ENCODE measurements at places on chromosomes 1 and 21.

GRCh38 chr1:34858901-34859445 lies 576 bp downstream of the SMIM12 start:
- DNase-seq = peak; percentile 58

GRCh38 chr1:155011004-155011416 lies 8.4 kb downstream of the ZBTB7B start:
- DNase-seq = no peak

GRCh38 chr1:67308136-67308535 lies 463 bp downstream of the IL12RB2 start:
- DNase-seq = no peak

- DNase-seq = no peak
Measured at GRCh38 chr1:233182587-233182986, 112.9 kb downstream of the PCNX2 start.

- DNase-seq = no peak
Measured at GRCh38 chr1:219659005-219659600, 46.2 kb upstream of the ZC3H11B start.

- peak; percentile 95 for DNase-seq
Measured at GRCh38 chr1:67970088-67970487, 80.3 kb downstream of the DIRAS3 start.

DNA sequence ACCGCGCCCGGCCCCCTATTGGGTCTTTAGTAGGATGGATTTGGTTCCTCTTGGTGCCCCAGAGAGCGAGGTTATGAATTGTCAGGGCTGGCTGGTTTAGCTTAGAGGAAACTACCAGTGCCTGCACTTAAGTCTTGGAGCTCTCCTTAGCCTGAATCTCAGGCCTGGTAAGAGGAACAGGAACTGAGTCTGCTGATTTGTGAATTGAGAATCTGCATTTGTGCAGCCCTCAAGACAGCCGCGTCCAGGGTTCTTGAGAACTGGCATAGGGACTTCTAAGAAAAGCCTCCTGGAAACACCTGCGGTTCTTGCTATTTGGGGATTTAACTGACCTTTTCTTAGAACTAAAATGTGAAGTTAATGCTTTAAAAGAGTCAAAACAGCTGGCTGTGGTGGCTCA lies 1.7 kb downstream of the NECAP2 start:
- no peak for DNase-seq

DNA sequence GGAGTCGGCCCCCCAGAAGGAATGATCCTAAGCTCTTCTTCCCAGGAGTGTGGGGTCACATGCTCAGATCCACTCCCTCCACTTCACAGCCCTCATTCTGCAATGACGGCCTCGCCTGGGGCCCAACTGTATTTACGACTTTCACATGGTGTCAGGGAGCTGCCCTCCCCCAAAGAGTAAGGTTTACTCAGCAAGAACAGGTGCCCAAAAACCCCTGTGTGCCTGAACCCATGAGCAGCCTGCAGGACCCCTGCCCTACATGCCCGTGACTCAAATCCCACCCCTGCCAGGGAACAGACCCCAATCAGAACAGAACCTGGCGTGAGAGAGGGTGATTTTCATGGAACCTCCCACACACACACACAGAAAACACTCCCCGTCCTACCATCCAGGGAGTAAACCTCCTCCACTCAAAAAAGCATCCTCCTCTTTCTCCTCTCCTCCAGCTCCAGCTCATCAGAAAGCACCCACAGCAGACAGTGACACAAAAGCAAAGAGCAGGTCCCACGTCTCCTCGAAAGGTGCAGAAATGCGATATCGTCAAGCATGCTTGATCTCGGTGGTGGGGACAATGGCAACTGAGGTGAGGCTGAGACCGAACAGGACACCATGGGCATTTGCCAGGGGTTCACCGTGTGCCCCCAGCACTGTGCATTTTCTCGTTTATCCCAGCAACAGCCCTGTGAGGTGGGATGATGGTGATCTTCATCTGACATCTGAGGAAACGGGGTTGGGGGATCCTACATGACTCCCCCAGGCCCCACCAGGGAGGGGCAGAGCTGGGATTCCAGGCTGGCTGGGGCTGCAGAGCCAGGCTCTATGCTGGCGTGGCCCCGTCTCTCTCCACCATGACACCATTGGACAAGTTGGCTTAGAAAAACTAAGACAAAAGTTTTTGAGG lies 397.9 kb downstream of the NPHP4 start:
- DNase-seq = no peak

- DNase-seq = peak; percentile 28
Measured at GRCh38 chr21:36388835-36389234, 3.6 kb downstream of the CHAF1B start.

- no peak for DNase-seq
Measured at GRCh38 chr1:156477526-156478249, 22.9 kb downstream of the MEF2D start.

- peak; percentile 5 for DNase-seq
Measured at GRCh38 chr1:52502789-52503188, 50.1 kb downstream of the TUT4 start.

DNA sequence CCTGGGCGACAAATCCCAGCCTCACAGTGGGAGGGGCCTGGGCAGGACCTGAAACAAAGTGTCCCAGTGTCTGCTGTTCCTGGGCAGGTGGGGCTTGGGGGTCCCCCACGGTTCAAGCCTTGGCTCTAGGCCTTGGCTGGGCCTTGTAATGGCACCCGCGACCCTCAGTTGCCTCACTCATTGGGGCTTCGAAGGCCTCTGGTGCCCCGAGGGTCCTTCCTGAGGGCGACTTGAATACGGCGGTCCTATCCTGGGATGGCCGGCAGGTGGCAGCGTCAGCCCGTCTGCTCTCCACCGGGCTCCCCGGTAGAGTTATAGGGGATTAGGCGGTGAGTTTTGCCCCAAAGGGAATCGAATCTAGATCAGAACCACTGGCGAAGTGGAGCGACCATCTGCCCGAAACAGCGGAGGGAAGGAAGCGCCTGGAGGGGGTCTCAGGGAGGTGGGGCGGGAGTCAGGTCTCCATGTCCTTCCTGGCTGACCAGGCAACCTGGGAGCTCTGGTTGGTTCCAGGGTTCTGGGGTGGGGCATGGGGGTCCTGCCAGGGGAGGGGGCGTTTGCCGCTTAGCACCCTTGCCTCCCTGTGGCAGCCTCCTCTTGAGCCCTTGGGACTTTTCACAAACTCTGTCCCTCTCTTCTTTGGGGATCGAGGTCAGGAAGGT lies 2.1 kb upstream of the PEX10 start:
- peak; percentile 73 for DNase-seq

DNA sequence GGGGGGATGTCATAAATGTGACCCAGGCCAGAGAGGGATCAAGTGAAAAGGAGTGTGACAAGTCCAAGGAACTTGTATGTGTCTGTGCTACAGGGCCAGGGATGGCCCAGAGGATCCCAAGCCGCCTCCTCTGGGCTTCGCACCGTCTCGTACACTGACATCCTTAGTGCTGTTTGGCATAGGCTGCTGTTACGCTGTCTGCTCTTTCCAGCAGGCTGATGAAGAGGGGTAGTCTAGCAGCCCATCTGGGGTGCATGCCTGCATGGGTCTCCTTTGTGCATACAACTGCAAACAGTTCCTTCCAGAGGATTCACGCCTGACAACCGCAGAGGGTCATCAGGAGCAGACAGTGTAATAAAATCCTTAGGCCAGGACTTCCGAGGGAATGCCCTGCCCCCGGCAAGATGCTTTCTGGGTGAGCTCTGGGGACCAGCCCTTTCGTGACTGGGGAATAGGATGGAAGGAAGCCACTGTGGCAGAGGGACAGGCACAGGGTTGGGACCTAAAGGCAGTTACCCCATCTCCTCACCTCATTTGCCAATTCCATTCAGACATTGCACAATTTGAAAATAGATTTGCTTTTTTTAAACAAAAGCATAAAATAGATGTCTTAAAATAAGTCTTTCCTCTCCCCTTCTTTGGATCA lies 6.3 kb upstream of the GOLT1A start:
- DNase-seq = no peak

DNA sequence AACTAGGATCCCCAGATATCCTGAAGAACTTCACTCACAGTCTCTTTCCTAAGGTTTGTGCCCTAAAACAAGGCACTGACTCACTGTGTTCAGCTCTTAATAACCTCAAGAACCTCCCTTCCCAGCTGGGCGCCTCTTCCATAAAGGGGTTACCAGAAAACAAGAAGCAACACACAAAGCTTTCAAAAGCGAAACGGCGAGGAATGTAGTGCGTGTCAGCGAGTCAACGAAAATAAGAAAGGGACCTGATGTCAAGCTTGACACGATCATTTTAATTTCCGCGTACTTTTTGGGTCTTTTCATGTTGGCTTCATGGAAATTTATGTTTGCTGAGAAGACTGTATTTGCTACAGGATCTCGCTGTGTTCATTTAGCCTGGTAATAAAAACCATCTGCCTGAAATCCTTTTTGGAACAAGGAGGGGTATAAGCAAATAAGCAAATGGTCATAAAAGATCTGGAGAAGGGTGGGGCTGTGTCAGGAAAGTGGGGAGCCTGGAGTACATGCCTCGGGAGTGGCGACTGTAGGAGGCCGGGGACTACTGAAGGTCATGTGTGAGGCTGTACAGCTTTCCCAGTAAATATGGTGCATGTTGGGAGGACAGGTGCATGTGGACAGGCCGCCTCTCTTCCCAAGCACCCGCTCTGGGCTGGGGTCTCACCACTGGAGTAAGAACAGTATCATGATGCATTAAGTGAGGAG lies 11.4 kb upstream of the CLDN14 start:
- peak; percentile 18 for DNase-seq

DNA sequence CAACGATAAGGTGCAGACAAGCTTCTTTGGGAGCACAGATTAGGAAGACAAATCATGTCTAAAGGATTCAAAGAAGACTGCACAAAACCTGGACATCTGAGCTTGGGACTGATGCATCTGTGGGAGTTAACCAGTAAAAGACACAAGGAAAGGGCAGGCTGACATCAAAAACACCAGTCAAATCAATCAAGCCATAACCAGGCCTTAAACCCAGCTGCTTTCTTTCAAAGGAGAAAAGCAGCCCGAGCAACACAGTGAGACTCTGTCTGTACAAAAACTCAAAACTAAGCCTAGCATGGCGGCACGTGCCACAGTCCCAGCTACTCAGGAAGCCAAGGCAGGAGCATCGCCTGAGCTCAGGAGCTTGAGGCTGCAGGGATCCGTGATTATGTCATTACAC lies 411.6 kb downstream of the SMYD3 start:
- DNase-seq = no peak

GRCh38 chr1:107327446-107327845 lies 186.6 kb downstream of the NTNG1 start:
- DNase-seq = no peak

GRCh38 chr1:62781841-62782543 lies 1.9 kb upstream of the ATG4C start:
- peak; percentile 64 for DNase-seq

DNA sequence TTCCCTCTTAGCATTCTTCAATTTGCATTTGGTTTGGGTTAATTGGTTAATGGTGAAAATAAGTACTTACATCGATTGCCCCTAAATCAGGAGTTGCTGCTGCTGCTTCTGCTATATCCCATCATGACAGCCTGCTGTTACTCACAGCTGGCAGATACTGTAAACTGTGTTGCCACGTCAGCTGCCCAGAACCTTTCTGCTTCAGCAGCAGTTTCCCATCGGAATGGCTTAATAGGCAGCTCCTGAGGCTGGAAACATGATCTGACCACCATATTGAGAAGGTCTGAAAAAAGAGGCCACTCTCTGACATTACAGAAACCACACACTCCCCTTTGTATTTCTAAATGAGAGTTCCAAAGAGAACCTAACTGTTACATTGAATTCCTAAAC lies 14.3 kb upstream of the SEC16B start:
- DNase-seq = peak; percentile 92

DNA sequence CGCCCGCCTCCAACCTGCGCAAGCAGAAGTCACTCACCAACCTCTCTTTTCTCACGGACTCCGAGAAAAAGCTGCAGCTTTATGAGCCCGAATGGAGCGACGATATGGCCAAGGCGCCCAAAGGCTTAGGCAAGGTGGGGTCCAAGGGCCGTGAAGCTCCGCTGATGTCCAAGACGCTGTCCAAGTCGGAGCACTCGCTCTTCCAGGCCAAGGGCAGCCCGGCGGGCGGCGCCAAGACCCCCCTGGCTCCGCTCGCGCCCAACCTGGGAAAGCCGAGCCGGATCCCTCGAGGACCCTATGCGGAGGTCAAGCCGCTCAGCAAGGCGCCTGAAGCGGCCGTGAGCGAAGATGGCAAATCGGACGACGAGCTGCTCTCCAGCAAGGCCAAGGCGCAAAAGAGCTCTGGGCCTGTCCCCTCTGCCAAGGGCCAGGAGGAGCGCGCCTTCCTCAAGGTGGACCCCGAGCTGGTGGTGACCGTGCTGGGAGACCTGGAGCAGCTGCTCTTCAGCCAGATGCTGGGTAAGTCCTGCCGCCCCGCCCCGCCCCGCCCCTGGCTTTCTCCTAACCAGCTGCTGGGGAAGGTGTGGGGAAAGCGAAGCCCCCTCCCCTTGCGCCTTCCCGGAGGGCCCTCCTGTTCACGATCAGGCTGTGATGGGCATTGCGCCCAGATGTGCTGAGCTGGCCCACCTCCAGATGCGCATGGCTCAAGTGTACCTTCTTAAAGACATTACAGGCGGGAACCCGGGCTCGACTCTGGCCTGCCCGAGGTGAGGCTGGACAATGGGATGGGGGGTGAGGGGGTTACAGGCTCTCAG lies 110.2 kb downstream of the NAV1 start:
- DNase-seq = peak; percentile 50

DNA sequence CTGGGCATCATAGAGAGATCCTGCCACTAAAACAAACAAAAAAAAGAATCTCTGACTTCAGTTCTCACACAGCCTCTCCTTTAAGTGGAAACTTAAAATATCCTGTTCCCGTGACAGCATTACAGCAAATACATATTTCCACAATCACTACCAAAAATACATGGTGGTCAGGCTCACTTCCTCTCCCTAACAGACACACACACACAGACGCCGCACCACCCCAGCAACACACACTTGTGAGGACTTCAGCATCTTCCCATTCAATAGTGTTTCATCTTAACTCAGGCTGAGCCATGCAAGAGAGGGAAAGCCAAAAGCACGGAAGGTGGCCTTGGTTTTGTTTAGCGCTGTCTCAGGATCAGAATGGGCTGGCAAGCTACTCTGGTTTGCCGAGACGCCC lies 21.9 kb downstream of the KIAA1614 start:
- DNase-seq = no peak

DNA sequence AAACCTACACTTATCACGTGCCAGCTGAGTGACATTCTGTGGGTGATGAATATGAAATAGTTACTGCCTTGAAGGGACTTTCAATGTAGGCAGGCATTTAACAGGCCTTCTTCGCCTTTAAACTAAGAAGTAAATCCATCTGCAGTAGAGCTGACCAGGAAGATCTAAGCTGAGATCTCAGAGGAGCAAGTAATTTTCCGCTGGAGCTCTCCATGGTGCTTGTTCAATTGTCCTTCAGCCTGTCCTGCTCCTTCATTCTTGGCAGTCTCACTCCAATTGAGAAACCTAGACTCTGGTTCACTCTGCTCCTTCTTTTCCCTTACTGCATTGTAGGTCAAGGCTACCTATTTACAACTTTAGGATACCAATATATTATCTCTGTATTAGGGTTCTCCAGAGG lies 183.5 kb downstream of the HMCN1 start:
- DNase-seq = peak; percentile 33
